ENCODE measurements at places on chromosomes 12 and 14. TPM values are rescaled to one million over a fixed set of nuclear protein-coding genes. Genes with fewer than 3 reads are reported as not detected.

- no peak for ATAC-seq
Observed at GRCh38 chr14:98458702-98459101, 813.3 kb downstream of the BCL11B start.

- no peak for ATAC-seq
Observed at GRCh38 chr14:37232907-37233481, 35.3 kb downstream of the MIPOL1 start.

- ATAC-seq = no peak
Observed at GRCh38 chr12:29198901-29199300, 49.8 kb downstream of the FAR2 start.

DNA sequence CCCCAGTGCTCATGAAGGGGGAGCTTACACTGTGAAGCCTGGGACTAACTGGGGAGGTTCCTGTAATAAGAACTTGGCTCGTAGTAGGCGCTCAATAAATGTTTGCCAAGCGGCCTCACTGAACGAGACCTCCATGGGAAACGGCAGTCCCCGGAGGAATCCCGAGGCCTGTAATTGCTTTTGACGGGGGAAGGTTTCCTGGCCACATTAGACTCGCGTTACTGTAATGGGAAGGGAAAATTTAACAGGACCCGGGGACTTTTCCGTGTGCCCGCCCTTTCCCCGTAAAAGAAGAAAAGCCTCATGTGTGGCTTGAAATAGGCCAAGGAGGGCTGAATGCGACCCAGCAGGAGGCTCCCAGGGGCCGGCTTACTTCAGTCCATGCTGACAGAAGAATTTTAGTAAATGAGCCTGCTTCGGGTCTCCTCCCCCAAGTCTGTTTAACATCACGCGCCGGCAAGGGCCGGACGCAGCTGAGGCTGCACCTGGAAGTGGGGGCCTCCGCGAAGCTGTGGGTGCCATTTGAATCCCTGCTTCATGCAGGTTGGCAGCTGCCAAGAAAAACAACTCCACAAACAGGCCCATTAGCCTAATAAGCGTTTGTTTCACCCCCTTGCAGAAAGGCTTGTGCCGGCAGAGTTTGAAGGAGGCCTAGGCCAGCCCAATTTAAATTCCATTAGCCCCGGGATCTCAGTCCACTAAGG lies 39.8 kb upstream of the PWP1 start:
- no peak for ATAC-seq

INF2 gene
- 87.8 TPM for total RNA-seq

DNA sequence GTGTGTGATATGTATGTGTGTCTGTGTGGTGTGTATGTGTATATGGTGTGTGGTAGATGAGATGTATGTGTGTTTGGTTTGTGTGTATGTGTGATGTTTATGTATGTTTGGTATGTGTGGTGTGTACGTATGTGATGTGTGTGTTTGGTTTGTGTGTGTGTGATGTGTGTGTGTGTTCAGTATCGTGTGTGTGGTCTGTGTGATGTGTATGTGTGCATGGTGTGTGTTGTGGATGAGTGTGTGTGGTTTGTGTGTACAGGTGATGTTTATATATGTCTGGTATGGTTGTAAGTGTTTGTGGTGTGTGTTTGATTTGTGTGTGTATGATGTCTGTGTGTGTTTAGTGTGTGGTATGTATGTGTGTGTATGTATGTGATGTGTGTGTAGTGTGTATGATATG lies 199.4 kb downstream of the SUDS3 start:
- no peak for ATAC-seq

Measured in activated T-helper 17 cell treated with anti-CD3 and anti-CD28 coated beads, Interleukin-2, amount 50 U/mL, for 72 hours (primary cell).